NCI-H1417 treated with DMSO at 0.1 percent for 48 hours (cell line): ENCODE measurements at places on chromosomes 6 and 20.

DNA sequence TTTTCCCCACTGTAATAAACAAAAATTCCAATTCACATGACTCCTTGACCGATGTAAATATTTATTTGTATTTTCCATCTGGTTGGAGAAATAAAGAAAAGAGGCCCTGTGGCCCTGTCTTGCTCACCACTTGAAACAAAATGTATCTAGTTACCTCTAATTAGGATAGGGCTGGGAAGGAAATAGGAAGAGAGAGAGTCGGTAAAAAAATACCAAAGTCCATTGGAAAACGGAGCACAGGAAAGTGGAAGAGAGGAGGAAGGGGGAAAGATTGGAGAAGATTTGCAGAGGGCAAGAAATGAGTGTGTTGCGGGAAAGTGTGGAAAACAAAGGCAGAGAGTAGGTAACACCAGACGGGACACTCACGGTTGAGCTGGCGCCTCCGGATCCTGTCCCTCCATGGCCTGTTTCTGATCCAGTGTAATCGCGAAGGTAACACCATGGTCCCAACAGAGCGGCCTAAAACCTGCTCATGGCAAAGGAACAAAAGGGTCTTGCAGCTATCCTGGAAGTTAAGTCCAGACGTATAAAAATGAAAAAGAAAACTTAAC is 105.8 kb upstream of the RIPOR2 start:
- no peak for DNase-seq

DNA sequence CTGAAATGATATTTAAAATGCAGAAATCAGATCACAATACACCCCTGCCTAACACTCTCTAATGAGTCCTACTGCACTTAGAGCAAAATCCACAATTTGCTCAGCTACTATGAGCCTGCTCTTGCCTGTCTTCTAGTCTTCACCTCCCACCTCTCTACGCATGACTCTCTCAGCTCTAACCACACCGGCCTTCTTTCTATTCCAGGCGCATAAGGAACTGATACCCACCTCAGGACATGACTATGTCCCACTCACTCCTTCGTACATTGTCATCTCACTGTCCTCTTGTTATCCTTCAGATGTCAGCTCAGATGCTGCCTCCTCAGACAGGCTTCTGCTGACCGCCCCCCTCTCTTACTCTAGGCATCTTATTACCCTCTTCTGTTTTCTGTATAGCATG is 201.0 kb upstream of the FLRT3 start:
- DNase-seq: no peak

DNA sequence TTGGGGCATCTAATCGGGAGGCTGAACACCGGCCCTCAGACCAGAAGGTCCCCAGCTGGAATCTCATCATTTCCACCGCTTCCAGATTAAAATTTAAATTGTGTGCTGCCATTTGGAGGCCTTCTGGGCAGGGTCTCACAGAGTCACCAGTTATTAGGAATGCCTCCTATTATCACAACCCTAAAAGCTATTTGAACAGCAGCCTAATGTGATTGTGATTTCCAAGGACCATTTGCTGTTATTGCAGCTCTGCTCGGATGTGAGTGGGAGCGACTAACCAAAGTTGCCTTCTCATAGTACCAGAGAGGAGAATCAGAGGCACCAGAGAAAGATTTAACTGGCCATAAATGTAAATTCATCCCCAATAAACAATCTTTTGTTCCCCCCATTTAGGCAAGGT is 277.3 kb downstream of the RNF144B start:
- no peak for DNase-seq

DNA sequence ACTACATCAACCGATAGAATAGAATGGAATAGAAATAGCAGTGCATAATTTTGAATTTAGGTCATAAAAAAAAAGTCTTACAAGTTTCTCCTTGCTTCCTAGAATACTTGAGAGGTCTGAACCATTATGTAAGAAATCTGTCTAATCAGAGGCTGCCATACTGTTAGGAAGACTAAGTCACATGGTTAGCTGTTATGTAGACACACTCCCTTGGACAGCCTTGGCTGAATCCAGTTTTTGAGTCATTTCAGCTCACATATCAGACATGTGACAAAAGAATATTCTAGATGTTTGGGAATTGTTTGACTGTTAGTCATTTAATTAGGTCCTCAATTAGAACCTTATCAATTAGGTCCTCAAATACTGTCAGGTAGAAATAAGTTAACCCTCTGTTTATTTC is 1601.4 kb downstream of the GRIK2 start:
- DNase-seq: no peak

GRCh38 chr6:14921170-14921569 is 324.7 kb upstream of the JARID2 start:
- no peak for DNase-seq

GRCh38 chr6:14652536-14652935 is 535.0 kb downstream of the CD83 start:
- DNase-seq: no peak
